NCI-H524 (cell line): ENCODE measurements at places on chromosomes 6 and 20.

- no peak for DNase-seq
Measured at GRCh38 chr6:138159246-138159645, 2.5 kb upstream of the ARFGEF3 start.

- DNase-seq: no peak
Measured at GRCh38 chr6:83061190-83061589, 4.5 kb downstream of the UBE3D start.

DNA sequence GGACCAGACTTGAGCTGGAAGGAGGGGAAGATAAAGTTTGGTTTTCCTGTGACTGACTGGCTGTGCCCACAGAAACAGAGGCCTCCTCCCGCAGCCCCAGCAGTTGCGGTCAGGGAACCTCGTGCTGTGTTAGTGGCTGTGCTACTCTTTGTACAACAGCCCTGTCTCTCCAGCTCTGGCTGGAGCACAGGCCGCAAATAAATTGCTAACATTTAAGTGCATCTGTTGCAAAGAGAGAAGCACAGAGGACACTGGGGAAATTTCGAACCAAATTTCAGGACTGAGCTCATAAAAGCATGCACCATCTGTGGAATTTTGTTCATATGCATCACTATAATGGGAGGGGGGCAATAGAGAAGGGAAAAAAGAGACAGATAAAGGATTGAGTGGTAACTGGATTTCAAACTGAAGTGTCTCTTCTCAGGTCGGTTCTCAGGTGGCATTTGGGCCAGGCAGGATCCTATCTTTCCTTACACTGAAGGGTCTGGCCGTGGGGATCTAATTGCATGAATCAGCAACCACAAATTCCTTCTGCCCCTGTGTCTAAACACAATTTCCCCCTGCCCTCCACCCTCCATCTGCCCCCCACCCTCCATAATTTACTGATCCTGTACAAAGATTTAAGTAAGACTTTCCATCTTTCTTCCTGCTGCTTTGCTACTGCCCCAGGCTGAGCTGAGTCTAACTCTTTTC is 88.9 kb upstream of the ATXN1 start:
- DNase-seq: peak; percentile 78

GRCh38 chr20:47664068-47664437 is 121.2 kb downstream of the SULF2 start:
- DNase-seq: no peak

DNA sequence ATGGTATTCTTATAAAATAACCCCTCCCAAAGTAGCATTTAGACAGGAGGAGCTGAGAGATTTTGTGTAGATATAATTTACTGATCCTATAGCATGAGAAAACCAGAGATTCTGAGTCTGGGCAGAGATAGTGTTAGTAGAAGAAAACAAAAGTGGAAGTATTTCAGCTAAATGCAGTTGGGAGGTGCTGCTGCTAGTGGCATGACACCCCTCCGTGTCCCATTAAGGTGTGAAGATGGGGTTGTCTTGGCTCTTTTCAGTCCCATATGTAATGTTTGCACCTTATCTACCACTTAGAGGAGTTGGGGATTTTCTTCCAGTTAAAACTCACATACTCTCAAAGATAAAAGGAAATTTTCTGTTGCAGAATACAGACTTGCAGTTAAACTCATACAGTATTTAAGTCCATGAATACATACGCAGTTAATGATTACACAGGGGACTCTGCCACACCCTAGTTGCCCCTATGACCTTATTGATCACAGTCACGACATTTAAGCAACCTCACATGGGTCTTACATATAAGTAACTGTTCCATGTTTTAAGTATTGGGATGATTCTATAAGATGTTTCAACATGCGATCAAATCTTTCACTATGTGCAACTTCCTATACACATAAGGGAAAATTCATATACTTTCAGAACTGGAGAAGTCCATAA is 11.5 kb downstream of the TAAR2 start:
- no peak for DNase-seq

DNA sequence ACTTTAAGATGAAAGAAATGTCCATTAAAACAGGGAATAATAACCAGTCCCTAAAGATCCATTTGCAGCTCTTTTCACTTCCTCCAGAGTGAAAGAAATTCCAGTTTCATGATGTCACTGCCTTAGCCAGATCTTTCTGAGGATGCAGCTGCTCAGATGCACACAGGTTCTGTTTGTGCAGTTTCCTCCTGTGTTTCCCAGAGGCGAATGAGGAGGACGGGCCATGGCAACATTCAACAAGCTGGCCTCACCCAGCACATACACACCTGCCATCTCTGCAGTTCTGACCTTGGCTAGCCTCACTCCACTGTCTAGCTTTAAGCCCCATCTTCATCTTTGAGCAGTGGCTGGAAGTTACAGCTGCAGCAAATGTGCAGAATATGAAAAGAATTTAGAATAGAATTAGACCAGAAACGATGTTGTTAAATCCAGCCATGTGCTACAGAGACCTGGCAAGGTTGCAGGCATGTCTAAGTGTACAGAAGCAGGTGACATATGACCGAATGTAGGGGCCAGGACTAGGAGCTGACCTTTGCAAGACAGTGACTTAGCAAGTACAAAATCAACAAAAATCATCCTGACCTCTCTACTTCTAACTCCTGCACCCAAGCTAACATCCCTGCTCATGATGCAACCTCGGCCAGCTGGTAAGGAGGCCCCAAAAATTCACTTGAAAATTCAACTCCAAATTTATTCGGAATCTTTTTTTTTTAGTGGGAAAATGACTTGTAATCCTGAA is 35.0 kb downstream of the FAM50B start:
- no peak for DNase-seq

DNA sequence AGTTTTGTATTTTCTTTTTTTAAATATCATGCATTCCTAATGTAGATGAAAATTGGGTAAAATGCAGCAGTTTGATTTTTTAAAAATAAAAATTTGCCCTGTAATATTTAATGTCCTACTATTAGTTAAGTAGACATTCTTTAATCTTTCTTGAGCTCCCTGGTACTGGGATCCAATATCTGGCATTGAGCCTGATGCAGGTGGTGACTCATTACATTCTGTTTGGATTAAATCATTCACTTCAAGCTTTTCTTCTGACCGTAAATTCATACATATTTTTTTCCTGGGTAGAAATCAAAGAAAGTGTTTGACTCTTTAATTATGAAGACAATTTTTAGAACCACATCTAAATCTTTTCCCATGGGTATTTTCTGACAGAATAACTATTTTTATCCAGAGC is 768.8 kb upstream of the SLC35B3 start:
- no peak for DNase-seq

DNA sequence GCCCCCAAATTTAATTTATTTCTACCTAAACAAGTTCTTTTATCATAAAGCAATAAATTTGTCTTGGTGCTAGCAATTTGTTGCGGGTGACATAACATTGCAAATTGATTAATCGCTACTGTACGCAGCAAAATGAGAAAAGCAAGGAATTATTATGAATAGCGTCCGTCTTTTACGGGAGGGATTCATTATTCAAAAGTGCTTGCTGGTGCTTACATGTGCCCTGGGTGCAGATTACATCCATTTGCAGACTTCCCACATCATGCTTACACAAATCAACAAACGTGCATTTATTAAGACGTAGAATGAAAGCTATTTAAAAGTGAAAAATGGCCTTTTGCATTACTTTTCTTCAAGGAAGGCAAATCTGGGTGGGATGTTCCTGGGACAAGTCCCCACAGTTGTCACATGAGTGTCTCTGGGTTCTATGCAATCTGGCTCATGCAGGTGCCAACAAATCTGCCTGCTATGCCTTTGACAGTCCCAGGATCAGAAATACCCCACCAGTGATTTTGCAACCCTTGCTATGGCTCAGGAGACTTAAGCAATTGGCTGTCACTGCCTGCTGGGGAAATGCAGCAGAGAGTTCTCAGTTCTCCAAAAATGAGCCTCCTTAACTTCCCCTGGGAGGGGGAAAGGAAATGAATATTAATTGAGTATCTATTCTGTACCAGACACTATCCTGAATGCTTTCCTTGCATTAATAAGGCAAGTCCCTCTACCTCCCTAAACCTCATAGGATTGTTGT is 30.1 kb upstream of the MAFB start:
- no peak for DNase-seq

GRCh38 chr6:149147938-149148718 is 169.4 kb upstream of the TAB2 start:
- no peak for DNase-seq

- DNase-seq: no peak
Measured at GRCh38 chr6:16372029-16372776, 133.8 kb downstream of the GMPR start.

DNA sequence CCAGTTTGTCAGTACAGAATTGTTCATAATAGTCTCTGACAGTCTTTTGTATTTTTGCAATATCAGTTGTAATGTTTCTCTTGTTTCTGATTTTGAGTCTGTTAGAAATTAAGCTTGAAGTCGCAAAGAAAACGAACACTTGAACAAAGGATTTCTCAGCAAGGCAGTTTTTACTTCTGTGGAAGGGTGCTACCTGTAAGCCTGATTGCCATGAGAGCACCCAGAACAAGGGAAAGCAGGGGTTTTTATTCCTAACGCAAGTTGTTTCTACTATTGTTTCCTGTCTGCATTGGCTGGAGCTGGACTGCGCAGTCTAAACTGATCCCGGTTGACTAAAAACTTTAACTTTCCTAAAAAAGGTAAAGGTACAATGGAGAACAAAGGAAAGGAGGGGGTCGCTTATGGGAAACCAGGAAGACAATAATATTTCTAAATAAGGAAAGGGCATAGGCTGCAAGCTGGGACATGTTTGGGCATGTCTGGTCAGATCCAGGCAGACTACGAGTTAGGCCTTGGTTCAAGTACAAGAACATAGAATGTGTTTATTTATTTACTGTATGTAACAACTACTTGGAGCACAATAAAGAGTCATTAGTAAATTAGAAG is 28.5 kb downstream of the HLA-B start:
- no peak for DNase-seq
